ENCODE measurements at places on chromosomes 12 and 14. TPM values are rescaled to one million over a fixed set of nuclear protein-coding genes. Genes with fewer than 3 reads are reported as not detected.

UNC119B gene
- 20.1 TPM for total RNA-seq

C12orf54 gene
- not detected for total RNA-seq

SLC35E3 gene
- total RNA-seq, result 5.1 TPM

CLEC1B gene
- total RNA-seq, result not detected

BMP4 gene
- total RNA-seq, result not detected

COQ5 gene
- 31.3 TPM for total RNA-seq

KRT80 gene
- total RNA-seq, result not detected

MSRB3 gene
- not detected for total RNA-seq

TMPRSS12 gene
- not detected for total RNA-seq

RHOF gene
- 100.0 TPM for total RNA-seq

MAP3K9 gene
- total RNA-seq, result 5.2 TPM

KCNK10 gene
- not detected for total RNA-seq

All from activated CD4-positive, alpha-beta T cell treated with anti-CD3 and anti-CD28 coated beads for 36 hours (primary cell).